ENCODE measurements at places on chromosomes 2 and 18.
A peak's percentile ranks its signal among the peaks of the same experiment; 100 is the strongest.

DNA sequence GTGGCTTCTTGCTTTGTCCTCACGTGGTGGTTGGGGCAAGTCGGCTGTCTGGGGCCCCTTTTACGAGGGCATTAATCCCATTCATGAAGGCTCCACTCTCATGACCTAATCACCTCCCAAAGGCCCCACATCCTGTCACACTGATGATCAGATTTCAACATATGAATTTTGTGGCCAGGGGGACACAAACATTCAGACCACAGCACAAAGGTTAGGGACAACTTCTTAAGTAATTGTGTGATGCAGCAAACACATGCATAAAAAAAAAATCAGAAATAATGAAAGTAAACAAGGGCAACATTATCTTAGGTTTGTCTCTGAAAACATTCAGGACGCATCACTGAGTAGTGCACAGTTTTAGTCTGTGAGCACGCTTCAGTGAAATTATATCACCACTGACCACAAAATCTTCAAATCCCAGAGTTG lies 54.2 kb upstream of the FRZB start:
- no peak for DNase-seq

DNA sequence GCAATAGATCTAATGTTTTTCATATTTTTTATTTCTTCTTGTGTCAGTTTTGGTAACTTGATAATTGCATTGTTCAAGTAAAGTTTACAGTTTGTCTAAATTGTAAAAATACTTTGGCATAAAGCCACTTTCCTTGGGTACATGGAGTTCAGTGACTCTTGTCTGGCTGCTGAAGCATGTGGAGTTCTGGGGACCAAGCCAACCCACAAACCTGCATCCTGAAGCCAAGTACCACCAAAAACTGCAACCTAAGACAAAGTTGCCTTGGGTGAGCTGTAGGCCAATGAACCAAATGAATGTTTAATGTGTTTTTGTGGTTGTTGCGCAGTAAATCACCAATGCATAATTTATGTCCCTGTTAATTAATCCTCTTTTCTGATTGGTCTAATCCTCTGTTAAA lies 872.6 kb downstream of the BCL11A start:
- no peak for DNase-seq

DNA sequence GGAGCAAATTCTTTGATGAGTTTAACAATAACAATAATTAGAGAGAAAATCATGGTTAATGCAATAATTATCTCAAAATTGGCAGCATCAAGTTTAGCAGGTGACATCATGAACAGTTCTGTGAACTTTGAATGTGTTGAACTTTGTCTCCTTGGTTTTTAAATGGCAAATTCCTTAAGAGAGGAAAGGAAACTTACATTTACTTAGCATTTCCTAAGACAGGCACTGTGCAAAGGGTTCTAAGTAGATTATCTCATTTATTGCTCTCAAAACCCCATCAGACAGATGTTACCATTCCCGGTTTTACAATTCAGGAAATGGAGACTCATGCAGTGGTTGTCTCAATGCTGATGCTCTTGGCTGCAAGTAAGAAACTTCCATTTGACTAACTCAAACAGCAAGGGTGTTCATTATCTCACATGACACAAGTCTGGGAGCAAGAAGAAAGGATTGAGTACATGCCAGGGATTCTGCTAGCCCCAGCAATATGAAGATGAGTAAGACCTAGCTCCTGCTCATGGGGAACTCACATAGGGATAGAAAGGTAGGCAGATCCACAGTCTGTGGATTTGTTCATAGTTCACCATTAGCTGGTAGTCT lies 81.3 kb upstream of the ITGA6 start:
- no peak for DNase-seq

DNA sequence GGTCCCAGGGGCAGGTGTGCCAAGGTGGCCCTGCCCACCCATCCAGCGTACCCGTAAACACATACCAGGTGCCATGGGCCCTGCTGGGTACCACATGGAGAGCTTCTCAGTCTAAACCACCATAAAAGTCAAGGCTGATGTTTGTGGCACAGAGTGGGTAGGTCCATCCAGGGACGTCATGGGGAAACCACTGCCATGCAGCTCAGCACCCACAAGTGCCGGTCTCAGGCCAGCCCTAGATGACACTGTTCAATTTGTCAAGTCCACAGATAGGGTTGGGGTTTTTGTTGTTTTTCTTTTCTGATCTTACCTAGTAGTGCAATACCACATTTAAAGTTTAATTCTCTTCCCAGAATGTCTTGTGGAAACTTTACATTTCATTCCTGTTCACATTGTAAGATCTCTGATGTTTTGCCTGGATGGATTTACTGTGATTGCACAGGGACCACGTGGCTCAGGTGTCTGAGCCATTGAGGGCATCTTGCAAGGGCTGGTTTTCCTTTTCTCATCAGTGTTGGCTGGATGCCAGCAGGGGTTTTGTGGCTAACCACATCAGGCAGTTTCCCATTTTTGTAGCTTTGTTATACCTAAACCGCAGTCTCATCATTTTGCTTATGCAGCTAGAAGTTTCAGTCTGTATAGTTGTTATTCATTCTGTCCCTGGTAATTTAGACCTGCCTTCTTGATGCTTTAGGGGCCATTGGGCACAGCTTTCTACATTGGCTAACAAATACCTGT lies 64.7 kb downstream of the STK25 start:
- DNase-seq: no peak

- no peak for DNase-seq
Measured at GRCh38 chr18:23683671-23684070, 5.6 kb upstream of the LAMA3 start.

GRCh38 chr18:159037-159652 lies 788 bp downstream of the USP14 start:
- DNase-seq: peak; percentile 14

DNA sequence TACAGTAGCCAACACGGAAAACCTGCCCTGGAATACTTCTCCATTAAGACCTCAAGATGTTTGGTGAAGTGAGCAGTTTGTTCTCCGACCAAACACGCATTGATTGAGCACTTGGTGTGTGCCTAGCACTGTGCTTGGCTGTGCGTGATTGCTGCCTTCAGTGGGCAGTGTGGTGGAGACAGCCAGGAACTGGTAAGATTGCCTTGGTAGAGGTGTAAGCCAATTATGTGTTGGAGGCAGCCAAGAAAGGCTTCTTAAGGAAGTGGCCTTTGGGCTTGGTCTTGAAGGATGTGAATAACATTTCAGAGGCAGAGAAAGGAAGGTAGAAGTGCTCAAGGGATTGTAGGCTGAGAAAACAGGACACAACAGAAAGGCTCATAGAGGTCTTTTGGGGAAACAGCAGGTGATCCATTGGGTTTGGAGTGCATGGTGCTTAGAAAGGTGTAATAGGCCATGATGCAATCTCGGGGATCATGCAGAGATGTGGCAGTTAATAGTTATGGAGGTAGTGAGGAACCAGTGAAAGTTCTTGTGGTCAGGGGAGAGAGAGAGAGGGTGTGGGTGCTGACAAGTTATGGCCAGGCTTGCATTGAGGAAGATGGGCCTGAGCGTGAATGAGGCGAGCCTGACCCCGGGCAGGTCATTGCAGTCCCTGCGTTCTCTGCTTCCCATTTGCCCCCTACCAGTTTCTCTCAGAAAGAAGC lies 6.3 kb downstream of the B3GNT2 start:
- DNase-seq: no peak

GRCh38 chr18:9413576-9413975 lies 61.7 kb upstream of the RALBP1 start:
- no peak for DNase-seq

DNA sequence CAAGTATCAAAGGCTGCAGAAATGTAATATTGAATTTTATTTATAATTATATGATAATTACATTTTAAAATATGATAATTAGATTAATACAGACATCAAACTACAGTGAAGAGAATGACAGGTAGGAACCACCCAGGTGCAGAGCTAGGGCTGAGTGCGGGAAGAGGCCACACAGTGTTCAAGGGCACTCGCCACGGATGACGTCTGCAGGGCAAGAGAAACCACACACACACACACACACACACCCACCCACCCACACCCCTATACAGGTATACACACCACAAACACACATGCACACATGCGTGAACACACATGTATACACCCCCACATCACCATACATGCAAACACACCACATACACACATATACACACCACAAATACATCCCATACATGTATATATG lies 41.2 kb downstream of the MBP start:
- DNase-seq: no peak

GRCh38 chr2:119929537-119929936 lies 83.3 kb upstream of the EPB41L5 start:
- DNase-seq: no peak

GRCh38 chr2:68907232-68907919 lies 36.2 kb upstream of the BMP10 start:
- DNase-seq: no peak

DNA sequence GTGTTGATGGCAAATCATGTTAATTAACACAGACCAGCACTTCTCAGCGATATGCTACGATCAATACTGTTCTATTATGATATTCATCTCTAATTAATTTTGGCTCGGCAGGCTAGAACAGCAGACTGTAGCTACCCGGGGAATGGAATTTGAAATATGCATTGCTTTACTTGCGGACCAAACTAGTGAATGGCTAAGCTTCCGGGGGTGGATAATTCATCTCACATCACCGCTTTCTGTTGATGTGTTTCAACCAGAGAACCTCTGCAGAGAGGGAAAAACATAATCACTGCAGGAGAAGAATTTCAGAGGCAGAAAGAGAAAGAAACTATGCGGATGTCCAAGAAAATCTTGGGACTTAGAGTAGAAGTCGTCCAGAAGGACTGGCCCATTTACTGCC lies 490.9 kb downstream of the STK39 start:
- DNase-seq: no peak

DNA sequence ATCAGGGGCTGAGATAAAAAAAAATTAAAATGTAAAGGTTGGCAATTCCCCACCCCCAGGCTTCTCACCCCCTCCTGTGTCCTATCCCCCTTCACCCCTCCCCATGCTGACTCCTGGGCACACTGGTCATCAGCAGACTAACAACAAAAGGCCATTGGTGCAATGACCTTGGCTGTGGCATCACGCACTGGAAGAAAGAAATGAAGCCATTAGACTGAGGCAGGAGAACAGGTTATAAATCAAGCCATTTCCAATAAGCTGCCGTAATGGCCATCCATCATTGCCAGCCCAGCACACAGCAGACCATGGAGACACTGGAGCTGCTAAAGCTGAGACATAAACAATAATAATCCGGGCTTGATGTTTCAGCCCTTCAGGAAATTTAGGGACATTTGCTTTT lies 342.4 kb upstream of the ETAA1 start:
- DNase-seq: peak; percentile 58

GRCh38 chr18:8260319-8260718 lies 348.9 kb upstream of the RAB12 start:
- DNase-seq: no peak

GRCh38 chr2:8406271-8406670 lies 275.6 kb upstream of the ID2 start:
- no peak for DNase-seq

- DNase-seq: no peak
Measured at GRCh38 chr18:37251679-37252078, 313.9 kb downstream of the CELF4 start.

DNA sequence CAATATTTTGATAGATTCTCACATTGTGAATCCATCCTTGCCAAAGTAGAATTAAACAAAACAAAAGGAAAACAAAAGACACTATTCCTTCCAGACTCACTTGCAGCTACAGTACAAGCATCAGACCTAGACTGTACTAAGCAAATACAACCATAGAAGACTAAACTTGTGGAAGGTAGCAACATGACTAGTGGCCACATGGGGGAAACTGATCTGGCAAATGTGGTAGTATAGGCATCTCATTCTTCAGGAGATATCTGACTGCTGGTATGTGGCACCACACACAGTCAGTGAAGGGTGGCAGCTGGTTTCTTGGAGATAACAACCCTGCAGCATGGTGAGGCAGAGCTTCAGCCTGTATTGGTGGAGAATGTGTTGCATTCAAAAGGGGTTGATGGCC lies 81.0 kb upstream of the ACVR2A start:
- no peak for DNase-seq

DNA sequence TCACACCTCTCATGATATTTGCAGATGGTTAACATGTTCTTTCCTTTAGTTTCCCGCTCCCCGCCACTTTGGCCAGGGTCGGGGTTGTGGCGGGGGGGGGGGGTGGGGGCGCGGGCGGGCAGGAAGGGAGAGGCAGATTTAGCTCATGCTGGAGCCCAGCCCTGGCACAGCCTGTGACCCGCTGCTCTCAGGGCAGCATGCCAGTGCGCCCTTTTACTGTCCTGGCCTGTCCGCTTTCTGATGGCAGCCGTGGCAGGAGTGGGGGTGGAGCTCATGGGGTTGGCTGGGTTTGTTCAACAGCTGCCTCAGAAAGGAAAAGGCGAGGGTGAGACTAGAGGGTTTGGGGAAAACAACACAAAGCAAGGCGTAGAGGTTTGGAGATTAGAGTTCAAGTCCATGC lies 56.1 kb downstream of the TNP1 start:
- no peak for DNase-seq

- DNase-seq: no peak
Measured at GRCh38 chr2:239252393-239252792, 148.4 kb downstream of the HDAC4 start.

DNA sequence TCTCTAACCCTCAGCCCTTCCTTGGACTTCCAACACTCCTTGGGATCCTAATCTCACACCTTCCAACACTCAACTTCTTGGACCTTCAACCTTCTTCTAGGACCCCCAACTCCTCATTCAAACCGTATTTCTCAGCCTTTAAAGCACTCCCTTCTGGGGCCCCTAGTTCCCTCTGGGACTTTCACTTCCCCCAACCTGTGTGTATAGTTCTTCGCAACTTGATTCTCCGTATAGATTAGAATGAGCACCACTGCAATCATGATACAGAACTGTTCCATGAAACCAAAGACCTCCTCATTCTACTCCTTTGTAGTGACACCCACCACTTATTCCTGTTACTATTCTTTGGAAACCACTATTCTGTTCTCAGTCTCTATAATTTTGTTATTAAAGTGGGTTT lies 62.0 kb upstream of the NFU1 start:
- no peak for DNase-seq

DNA sequence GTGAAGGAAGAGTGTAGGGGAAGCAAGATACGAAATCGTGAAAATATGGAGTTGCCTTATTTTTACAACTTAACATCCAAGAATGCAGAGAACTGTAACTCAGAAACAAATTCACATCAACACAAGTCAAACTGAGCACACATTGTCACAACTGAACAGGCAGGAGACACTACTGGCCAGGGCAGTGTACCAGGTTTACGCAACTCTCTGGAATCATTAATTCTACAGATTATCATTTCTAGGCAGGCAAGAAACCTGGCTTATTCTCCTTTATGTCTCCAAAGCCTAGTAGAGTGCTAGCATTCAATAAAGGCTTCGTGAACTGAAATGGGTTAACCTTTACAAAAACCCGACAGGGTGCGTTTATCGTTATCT lies 584 bp downstream of the COA5 start:
- peak; percentile 31 for DNase-seq

Measured in NCI-H2227 treated with DMSO at 0.1 percent for 48 hours (cell line).